Left ventricle myocardium inferior (tissue), 1 donor: ENCODE measurements at places on chromosomes 7 and 10. TPM values are rescaled to one million over a fixed set of nuclear protein-coding genes. Genes with fewer than 3 reads are reported as not detected.

GRCh38 chr10:2251631-2252030 lies 514.3 kb upstream of the ADARB2 start:
- no peak for DNase-seq

DNA sequence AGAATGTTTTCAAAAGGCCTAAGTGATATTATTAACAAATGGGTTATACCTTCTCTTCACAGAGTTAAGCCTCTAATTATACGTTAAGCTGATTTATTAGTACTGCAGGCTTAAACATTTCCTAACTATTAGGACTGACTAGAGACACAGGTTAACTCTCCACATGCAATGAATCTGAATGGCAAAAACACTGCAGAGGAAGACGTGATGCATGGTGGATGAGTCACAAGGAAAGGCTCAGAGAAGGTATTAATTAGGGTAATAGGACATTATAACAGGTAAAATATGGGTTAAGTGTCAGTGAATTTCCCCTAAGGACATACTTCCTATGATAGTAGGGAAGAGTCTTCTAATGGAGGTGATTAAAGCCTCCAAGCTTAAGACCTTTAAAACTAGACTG lies 24.7 kb upstream of the SEM1 start:
- DNase-seq: no peak

DNA sequence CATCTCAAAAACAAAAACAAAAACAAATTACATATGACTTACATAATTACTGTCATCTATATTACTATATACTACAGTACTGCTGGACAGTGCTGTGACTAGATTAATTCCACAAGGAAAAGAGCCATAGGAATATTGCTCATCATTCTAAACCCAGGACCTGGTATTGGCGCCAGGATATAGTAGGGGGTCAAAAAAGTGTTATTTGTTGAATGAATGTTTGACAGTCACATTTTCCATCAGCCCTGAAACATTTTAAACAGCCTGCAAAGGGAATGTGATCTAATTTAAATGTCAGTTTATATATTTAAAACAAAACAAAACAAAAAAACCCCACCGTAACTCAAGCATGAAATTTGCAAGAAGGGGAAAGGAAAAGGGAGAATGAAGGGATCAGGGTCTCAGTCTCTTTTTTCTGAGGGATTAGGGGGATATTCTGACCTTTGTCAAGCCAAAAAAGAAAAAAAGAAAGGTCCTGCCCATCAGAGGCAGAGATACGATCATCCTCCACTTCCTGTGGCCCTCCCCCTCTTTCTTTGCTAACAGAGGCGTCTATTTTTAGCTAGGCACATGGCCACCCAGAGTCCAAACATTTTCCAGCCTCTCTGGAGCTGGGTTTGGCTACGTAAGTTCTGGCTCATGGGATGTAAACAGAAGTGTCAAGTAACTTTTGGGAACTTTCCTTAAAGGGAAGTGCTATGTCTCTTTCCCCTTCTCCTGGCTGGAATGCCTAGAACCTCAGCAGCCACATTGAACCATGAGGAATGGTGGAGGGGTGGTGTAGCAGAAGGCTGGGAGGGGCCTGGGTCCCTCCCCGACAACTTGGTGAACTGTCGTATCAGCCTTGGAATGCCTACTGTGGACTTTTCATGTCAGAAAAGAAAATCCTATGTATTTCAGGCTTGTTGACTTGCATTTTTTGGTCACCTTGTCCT lies 44.6 kb upstream of the DLG5 start:
- peak; percentile 52 for DNase-seq

GRCh38 chr10:96743988-96744585 lies 23.8 kb upstream of the PIK3AP1 start:
- DNase-seq: no peak

DNA sequence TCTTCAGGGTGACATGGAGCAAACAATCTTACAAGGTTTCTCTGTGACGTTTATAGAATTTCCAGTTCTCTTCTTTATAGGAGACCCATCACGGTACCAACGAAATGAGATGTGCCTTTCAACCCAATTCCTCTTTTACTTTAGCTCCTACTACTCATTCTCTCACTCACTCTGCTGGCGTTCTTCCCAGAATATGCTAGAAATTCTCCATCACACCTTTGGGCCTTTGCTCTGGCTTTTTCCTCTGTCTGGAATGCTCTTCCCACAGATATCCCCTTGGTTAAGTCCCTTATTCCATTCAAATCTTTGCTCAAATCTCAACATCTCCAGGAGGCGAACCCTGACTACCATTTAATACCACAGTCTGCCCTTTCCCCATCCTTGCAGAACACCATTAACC lies 39.0 kb downstream of the SEMA3C start:
- no peak for DNase-seq

- no peak for DNase-seq
These were observed 29.9 kb downstream of the AP5Z1 start for GRCh38 chr7:4805110-4805983.

- no peak for DNase-seq
These were observed 31.9 kb downstream of the RSBN1L start for GRCh38 chr7:77727936-77728701.

DNA sequence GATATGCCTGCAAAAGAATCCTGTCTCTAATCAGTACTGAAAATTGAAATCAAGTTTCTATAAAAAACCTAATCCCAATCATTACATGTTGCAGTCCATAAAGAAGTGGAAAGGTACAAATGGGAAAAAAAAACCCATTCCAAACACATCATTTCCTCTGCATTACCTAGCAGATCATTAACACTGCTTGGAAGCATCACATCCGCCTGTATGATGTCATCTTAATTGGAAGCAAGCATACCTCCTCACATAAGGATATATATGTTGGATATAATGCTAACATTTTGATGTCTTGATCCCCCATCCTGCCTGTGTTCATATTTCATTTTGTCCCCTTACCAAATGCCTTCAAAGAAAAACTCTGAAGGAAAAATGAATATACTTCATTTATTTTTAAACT lies 241.3 kb upstream of the AOAH start:
- no peak for DNase-seq

- no peak for DNase-seq
These were observed 219.3 kb upstream of the MKLN1 start for GRCh38 chr7:131108212-131108940.

TBRG4 gene
- 79.3 TPM for total RNA-seq

SAP25 gene
- total RNA-seq: 1.1 TPM

AKR1C4 gene
- total RNA-seq: not detected

NANOS1 gene
- total RNA-seq: 11.7 TPM

EEPD1 gene
- 7.1 TPM for total RNA-seq
